T-helper 17 cell (primary cell): ENCODE measurements at places on chromosomes 7 and 10. TPM values are rescaled to one million over a fixed set of nuclear protein-coding genes. Genes with fewer than 3 reads are reported as not detected.

PRKG1 gene
- 4.1 TPM for total RNA-seq

CBLL1 gene
- total RNA-seq = 85.3 TPM

PPP1R3A gene
- total RNA-seq = not detected

ZWINT gene
- 1.8 TPM for total RNA-seq

- no peaks in the 10 kb centered on the region for H3K36me3 ChIP-seq
- H3K4me1 ChIP-seq = peaks cover 5% of the 10 kb centered on the region
- H3K27ac ChIP-seq = no peak overlapping the region
- H3K27me3 ChIP-seq = peaks cover 64% of the 10 kb centered on the region
- no peak for DNase-seq
Measured at GRCh38 chr10:69957886-69958555, 94.6 kb upstream of the MACROH2A2 start.

GRCh38 chr7:132618956-132619305, 42.7 kb upstream of the PLXNA4 start:
- H3K36me3 ChIP-seq = peaks cover 4% of the 10 kb centered on the region
- H3K27ac ChIP-seq = no peak overlapping the region
- H3K27me3 ChIP-seq = peaks cover 20% of the 10 kb centered on the region
- no peak overlapping the region for H3K4me3 ChIP-seq
- peaks cover 7% of the 10 kb centered on the region for H3K4me1 ChIP-seq

DNA sequence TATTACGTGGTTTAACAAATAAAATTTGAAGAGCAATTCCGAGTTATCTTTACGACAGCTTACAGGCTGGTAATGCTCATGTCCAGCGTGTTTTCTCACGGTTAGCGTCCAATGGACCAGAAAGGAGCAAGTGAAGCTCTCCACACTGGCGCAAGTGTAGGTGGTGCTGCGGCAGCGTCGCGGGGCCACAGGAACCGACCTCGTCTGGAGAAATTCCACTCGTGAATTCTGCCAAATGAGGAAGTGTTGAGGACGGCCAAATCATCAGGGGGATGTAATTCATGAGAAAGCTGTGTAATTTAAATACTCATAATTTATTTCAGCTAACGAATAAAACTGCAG, 350 bp upstream of the ZNF37A start:
- no peaks in the 10 kb centered on the region for H3K27me3 ChIP-seq
- peaks cover 15% of the 10 kb centered on the region for H3K4me1 ChIP-seq
- peak overlapping the region; percentile 84 for H3K27ac ChIP-seq
- H3K36me3 ChIP-seq = peaks cover 2% of the 10 kb centered on the region
- no peak for DNase-seq

DNA sequence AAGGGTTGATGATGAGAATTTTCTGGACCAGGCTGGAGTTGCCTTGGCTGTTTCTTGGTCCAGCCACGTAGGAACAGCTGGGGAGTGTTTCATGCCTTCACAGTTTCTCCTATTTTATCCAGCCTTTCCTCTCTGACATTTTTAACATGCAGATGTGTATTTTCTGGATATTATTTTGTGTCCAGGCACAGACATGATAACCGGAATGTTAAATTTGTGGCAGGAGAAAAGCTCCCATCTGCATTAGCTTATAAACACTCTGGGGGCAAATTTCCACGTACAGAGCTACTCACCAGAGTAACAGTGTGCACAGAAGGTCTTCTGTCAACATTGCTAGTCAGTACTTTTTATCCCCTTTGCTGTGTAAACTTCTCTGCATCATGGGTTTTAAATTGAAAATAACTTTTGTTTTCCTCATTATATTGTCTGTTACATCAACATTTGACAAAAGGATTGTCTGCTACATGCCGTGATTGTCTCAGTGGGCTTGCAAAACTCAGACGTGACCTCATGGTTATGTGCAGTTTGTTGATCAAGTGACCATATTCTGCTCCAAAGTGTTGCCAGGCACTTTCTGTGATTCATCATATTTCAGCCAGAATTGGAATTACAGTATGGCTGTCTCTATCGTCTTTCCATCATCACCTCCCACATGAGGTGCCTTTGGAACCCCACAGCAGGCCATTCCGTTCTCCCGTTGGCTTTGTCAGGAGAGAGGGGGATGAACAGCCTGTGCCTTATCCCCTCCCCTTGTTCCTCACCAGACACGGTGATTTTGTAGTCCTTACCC, 41.4 kb downstream of the INSYN2A start:
- H3K36me3 ChIP-seq = no peaks in the 10 kb centered on the region
- H3K4me3 ChIP-seq = no peak overlapping the region
- H3K4me1 ChIP-seq = no peaks in the 10 kb centered on the region
- no peak for DNase-seq
- peaks cover 7% of the 10 kb centered on the region for H3K27me3 ChIP-seq
- H3K27ac ChIP-seq = no peak overlapping the region

DNA sequence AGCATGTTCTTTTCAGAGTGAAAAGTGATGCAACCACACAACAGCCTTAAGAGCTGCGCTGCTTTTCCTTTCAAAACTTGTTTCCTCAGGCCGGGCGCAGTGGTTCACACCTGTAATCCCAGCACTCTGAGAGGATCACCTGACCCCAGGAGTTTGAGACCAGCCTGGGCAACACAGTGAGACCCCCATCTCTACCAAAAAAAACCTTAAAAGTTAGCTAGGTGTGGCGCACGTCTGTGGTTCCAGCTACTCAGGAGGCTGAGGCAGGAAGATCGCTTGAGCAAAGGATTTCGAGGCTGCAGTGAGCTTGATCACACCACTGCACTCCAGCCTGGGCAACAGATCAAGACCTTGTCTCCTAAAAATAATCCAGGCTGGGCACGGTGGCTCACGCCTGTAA, 2.0 kb downstream of the COX19 start:
- peak overlapping the region; percentile 63 for H3K4me3 ChIP-seq
- no peak for DNase-seq
- H3K4me1 ChIP-seq = peaks cover 23% of the 10 kb centered on the region
- peak overlapping the region; percentile 87 for H3K27ac ChIP-seq
- peaks cover 3% of the 10 kb centered on the region for H3K36me3 ChIP-seq

DNA sequence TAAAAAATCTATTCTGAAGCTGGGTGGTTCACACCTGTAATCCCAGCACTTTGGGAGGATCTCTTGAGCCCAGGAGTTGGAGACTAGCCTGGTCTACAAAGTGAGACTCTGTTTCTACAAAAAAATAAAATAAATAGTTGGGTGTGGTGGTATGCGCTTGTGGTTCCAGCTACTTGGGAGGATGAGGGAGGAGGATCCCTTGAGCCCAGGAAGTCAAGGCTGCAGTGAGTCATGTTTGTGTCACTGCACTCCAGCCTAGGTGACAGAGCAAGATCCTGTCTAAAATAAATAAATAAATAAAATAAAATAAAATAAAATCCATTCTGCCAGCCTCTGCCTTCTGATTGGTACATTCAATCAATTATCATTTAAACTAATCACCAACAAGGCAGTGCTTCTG, 17.5 kb downstream of the ZNF33A start:
- H3K27ac ChIP-seq = no peak overlapping the region
- peaks cover 20% of the 10 kb centered on the region for H3K36me3 ChIP-seq
- peaks cover 22% of the 10 kb centered on the region for H3K4me1 ChIP-seq
- no peak overlapping the region for H3K4me3 ChIP-seq

DNA sequence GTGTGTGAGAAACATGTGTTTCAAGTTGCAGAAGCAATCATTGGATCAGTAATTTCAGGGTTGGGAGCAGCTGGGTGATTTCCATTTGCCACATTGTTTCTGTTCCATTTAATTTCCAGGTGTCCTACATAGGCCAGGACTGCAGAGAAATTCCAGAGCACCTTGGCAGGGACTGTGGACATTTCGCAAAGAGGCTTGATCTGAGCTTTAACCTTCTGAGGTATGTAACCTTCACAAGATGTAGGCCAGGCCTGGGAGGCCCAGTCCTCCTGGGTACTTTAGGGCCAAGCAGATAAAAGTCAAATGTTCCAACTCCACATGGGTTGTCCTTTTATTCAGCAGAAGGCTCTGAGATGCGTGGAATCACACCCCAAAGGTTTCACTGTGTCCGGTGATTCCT, 6.9 kb downstream of the LRMDA start:
- no peak overlapping the region for H3K27ac ChIP-seq
- no peaks in the 10 kb centered on the region for H3K36me3 ChIP-seq
- no peak overlapping the region for H3K4me3 ChIP-seq
- no peaks in the 10 kb centered on the region for H3K4me1 ChIP-seq

- H3K4me1 ChIP-seq = peaks cover 11% of the 10 kb centered on the region
- H3K27me3 ChIP-seq = peaks cover 8% of the 10 kb centered on the region
- DNase-seq = no peak
Measured at GRCh38 chr10:47190301-47190700, 109.7 kb upstream of the GDF10 start.

DNA sequence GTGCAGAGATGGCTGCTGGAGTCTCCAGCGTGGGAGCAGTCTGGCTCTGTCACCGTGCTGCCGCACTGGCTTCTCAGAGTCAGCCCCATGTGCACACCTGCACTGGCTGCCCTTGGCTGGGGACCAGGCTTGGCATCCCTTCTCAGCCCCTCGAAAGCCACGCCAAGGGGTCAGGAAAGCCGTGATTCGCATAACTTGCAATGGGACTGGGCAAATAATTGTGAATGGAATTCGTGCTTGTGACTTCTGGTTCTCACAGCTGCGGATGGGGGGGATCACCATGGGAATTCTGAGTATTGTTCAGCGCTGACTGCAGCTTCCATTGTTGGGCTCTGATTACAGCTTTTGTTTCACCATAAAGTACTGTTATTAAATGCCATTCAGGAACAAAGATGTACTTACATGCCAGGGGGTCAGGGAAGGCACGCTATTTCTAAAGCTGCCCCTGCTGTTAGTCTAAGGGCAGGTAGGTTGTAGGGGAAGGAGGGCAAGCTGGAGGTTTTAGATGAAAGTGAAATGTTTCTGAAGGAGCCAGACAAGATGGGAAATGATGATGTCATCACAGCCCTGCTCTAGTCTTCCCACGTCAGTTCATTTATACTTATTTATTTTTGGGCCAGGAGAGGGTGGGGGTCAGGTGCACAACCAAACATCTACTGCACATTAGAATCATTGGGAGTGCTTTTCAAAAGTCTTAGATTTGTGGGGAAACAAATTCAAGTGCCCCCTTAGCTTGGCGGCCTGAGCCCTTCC, 5.8 kb upstream of the PLEKHA1 start:
- H3K27me3 ChIP-seq = peaks cover 43% of the 10 kb centered on the region
- H3K36me3 ChIP-seq = peaks cover 5% of the 10 kb centered on the region
- no peak overlapping the region for H3K4me3 ChIP-seq

DNA sequence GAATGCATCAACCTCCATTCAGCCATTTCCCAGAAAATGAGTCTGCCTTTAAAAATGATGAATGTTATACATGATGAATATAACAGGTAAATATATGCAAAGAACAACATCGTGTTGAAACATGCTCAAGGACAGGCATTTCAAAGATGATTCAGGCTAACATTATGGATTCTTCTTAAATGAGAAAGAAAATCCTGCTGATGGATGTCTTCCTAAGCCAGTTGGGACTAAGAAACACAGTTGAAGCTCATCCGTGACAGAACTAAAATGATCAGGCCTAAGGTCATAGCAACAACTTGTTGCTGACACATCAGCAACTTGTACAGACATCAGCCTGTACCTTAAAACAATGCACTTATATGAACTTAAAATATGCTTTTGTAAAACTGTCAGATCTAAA, 267.9 kb downstream of the MAGI2 start:
- no peak overlapping the region for H3K4me3 ChIP-seq
- no peak overlapping the region for H3K27ac ChIP-seq
- H3K36me3 ChIP-seq = no peaks in the 10 kb centered on the region
- no peak for DNase-seq
- no peaks in the 10 kb centered on the region for H3K27me3 ChIP-seq

- no peaks in the 10 kb centered on the region for H3K36me3 ChIP-seq
- DNase-seq = no peak
- no peak overlapping the region for H3K4me3 ChIP-seq
Measured at GRCh38 chr10:96337106-96337505, 21.7 kb downstream of the OPALIN start.

- peaks cover 8% of the 10 kb centered on the region for H3K4me1 ChIP-seq
- no peak overlapping the region for H3K27ac ChIP-seq
- no peak for DNase-seq
- peaks cover 3% of the 10 kb centered on the region for H3K36me3 ChIP-seq
Measured at GRCh38 chr10:104054430-104054829, 31.2 kb downstream of the COL17A1 start.

DNA sequence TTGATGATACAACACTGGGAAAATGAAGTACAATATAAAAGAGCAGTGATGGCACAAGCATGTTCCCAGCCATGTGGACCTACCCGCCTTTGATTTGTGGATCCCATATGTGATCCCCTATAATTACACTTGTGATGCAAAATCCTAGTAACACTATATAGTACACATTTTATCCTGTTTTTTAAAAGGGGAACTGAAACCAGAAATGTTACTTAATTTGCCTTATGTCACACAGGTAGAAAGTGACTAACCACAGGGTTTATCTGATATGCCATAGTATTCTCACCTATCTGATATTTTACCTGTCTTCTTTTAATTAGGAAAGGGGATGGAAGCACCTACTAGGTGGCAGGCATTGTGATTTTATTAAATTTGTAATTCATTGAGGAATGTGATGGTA, 35.0 kb downstream of the ARMC3 start:
- H3K27ac ChIP-seq = no peak overlapping the region
- no peaks in the 10 kb centered on the region for H3K4me1 ChIP-seq
- peaks cover 13% of the 10 kb centered on the region for H3K27me3 ChIP-seq
- H3K4me3 ChIP-seq = no peak overlapping the region
- DNase-seq = no peak

DNA sequence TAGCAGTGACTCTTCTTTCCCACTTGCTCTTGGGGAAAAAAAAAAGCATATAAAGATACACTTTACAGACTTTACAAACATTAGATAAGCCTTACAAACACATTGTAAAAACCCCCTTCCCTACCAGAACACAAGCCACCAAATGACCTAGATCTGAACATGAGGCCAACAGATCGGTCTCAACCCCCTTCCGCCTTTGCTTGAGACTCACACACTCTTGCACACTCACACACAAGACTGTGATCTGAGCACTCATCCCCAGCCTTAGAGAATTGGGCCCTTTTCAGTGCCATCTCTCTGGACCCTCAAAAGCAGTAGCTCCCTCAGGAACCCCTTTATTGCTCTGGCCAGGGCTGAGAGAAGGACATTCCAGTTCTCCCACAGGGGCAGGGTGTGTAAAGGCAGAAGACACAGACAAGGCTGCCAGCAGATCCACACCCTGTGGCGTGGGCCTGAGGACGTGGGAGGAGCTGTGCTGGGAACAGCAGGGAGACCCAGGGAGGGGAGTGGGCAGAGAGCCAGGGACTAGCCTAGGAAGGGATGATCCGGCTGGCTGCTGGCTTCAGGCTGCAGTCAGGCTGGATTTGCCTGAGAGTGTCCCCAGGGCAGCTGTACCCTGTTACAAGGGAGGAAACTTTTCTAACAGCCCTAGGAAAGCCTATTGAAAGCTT, 206.7 kb downstream of the KIAA1217 start:
- no peaks in the 10 kb centered on the region for H3K36me3 ChIP-seq
- no peak overlapping the region for H3K4me3 ChIP-seq
- H3K27ac ChIP-seq = no peak overlapping the region
- H3K27me3 ChIP-seq = peaks cover 12% of the 10 kb centered on the region
- DNase-seq = no peak
- no peaks in the 10 kb centered on the region for H3K4me1 ChIP-seq
